ENCODE measurements at places on chromosomes 7 and 10. TPM values are rescaled to one million over a fixed set of nuclear protein-coding genes. Genes with fewer than 3 reads are reported as not detected.

GRCh38 chr7:76009672-76010600 is 15.5 kb upstream of the TMEM120A start:
- DNase-seq = no peak

DNA sequence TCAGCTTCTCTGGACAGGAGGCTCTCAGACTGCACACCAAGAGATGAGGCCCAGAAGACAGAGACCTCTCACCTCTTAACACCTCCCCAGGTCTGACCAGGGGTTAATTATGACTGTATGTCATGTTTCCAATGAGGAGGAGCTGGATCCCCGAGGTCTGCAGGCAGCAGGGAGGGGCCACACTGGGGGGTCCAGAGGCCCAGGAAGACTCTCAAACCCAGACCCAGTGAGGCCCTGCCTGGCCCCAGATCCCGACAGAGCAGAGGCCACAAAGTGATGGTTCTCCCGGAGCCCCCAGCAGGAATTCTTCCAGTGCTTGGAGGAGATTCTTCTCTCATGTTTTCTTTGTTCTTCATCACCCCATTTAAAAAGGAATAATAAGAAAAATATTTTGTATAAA is 28.8 kb downstream of the PTPRN2 start:
- DNase-seq = no peak

DNA sequence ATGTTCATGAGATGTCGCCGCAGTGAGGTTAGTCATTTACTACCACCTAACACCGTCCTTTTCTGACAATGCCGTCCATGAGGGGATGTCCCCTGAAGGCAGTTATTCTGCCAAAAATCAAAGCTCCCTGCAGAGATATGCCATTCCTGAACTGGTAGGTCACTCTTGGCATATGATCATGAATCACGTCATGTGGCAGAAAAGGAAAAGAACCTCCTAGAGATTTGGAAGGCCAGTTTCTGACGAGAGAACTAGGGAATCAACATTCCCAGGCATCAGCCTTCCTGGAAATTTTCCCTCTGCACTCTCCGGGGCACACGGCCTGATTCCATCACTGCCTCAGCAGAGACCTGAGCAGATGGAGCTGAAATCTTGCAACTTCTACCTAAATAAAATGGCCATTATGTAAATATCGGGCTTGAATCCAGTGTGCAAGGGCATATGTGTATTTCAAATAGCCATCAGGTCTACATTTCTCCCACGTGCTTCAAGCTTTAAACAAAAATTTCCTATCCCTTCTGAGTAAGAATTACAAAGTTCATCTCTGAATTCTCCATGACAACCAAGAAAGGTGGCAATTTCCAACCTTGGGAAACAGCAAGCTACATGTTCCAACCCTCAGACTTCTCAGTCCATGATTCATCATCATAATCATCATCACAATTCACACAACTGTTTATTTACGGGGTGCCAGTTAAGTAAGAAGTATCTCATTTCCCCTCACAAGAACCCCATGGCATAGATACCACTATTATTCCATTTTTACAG is 46.5 kb downstream of the AMPH start:
- DNase-seq = no peak

GRCh38 chr10:131199646-131200045 is 111.9 kb downstream of the TCERG1L start:
- DNase-seq = no peak

- peak; percentile 40 for DNase-seq
Measured at GRCh38 chr7:150375662-150376521, 3.2 kb upstream of the ZNF775 start.

DNA sequence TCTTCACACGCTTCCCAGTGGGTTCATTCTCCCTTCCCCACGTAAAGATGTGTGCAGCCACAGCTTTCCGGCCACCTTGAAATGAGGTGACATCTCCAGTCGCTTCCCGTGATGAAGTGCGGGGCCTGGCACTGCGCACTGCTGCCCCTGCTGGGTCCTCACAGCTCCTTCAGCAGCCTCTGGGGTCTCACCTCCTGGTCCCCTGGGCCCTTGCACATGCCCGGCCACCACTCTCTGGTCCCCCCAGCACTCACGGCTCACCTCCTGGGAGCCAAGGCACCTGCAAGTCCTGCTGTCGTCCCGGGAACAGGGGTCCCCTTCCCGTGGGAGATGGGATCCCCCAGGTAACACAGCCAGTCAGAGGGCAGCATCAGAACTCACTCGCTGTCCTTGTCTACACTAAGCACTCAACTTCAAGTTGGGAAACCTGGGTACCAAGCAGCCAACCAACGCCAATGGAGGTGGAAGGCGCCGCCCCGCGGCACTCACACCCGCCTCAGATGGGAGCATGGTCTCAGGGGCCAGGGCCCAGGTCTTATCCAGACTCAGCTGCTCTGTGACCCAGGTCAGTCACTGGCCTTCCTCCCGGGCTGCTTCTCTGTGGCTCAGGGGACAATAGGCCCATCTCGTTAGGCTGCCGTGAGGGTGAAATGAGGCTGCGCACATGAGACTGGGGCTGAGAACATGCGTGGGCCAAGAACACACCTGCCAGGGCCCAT is 176.2 kb downstream of the PTPRN2 start:
- DNase-seq = no peak

DNA sequence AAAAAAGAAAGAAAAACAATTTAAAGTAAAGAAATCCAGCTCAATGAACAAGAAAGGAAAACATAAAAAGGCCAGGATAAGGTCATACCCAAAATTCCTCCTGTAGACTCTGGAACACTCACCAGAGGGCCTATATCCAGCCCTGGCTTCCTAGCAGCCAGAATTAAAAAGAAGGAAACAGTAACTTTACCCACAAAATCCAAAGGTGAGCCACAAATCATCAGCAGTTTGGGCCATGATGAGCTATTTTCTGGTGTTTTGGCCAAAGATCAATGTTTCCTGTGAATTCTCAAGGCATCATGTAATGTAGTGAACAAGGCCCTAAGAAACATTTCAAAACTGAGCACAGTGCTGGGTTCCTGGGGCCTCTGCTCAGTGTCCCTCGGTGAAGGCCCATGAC is 87.8 kb downstream of the LARP4B start:
- DNase-seq = no peak

DNA sequence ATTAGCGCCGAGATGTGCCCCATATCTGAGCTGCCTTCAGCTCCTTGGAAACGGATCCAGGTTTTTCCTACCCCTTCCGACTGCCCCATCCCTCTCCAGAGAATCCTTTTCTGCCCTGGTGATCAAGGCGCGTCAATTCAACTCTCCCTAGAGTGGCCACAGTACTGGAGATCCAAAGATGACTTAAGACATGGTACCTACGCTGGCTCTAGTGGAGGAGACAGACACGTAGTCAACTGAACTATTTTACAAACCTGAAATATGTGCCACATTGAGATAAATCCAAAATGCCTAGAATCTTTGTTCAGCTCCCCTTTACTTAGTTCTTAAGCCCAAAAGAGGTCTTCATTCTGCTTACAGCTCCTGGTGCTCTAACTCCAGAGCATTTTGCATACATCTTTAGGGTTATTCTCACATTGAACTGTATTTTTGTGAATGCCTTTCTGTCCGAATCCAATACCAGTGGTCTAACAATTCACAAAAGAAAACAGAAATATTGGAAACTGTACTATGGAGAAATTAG is 444 bp upstream of the TNPO3 start:
- no peak for DNase-seq

DNA sequence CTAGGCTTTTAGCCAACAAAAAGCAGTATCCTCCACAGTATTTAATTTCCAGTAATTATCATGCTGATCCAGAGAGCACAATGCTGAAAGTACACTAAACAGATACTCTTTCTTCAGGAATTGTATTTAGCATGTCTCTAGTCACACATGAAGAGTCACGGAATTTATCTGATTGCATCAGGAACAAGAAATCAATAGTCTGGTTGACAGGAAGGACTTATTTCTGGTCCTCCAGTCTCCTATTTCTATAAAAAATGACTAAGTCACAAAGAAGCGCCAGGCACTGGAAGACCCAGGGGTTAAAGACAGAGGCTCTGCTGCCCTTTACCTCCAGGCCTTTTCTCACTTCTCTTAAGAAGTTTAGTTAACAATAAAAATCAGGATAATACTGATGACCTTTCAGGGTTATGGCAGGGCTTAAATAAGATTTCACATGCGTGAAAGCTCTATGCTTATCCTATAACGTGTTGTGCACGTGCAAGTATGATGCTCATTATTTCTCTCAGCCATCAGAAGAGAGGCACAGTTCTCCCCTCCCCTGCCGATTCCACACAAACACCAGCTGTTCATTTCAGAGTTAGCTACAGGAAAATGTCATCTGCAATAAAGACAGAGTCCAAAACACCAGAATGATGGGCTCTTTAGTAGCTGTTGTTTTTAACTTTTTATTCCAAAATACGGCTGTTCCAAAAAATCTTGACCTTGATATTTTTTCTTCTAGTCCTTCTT is 36.9 kb downstream of the SLC26A4 start:
- no peak for DNase-seq

GRCh38 chr10:52437205-52437646 is 123.1 kb downstream of the DKK1 start:
- no peak for DNase-seq

DNA sequence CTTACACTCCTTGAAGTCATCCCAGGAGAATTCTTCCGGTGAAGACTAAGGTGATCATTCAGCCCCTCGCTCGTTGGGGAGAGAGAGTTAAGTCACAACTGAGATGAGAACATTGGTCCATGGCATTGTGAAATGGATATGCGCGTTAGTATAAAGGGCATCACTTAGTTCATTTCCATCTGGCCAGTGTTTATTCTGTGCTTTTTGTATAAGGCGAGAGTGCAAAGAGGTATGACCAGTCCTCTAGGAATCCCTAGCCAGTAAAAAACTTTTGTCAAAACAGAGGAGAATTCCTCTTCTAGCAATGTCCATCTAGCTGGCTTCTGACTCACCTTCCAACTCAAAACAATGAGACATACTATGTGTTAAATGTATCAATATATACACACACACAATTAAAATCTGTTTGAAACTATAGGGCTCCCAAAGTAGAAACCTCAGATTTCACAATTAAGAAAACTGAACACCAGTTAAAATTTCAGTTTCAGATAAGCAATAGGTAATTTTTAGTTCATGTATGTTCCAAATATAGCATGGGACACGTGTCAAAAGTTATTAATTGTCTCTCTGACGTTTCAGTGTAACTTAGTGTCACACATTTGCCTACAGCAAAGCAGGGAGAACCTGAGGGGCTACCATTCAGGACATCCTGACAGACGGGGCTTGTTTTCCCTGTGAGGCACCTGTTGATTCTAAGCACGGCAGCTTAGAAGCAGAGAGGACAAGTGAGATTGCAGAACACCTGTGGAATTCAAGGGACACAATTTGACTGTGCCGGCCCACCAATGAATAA is 158.9 kb downstream of the KLF6 start:
- DNase-seq = no peak

The ASB15 gene
- total RNA-seq = not detected

DNA sequence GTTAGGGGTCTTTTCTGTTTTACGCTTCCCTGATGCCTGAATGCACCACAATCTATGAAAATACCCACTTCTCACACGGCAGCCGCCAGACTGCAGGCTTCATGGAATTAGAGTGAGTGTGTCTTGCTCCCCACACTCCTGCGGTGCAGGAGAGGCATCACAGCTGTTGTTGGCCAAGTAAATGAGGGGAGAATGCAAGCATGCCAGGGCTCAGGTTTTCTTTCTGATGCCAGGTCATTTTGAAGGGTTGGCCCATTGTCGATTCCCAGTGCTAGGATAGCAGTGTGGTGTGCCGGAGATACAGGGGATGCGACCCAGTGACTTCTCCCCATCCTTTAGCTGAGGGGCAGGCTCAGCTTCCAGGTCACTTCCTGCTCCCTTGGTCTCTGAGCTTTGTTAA is 16.3 kb downstream of the CXCL12 start:
- no peak for DNase-seq

The ATAD1 gene
- 61.1 TPM for total RNA-seq

GRCh38 chr10:58963101-58963534 is 213.3 kb upstream of the PHYHIPL start:
- DNase-seq = no peak

The TMEM130 gene
- total RNA-seq = not detected

The FBXL13 gene
- 1.1 TPM for total RNA-seq

- DNase-seq = no peak
Measured at GRCh38 chr10:18665815-18666558, 6.8 kb downstream of the ARL5B start.

The TMEM120A gene
- 26.6 TPM for total RNA-seq

DNA sequence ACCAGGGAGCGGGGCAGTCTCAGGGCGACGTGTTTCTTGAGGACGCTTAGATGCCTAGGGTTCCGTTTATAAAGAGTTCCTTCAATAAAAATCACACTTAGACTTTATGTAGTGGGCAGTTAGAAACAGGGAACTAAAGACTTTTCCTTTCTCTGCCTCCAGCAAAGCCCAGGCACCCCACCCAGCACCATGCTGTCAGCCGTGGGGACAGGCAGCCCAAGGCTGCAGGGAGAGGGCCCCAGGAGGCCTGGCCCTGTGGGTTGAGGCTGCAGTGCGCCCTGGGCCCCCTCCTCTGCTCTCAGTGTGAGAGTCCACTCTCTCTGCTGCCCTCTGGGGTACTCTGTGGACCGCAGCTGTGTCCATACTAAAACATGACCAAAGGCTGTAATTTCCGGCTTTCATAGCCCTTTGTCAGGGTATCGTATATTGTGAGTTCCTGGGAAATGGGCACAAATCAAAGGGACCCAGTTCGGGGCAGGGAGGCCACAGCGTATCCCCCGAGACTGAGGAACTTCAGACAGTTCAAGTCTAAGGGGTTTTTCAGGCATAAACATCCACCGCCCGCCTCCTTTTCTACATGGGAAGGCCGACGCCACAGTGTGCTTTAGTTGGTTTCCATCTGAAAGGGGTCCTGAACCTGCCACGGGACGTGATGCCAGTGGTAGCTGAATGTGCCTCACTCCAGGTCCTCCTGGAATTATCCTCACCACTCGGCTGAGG is 59.7 kb downstream of the DNAJB6 start:
- DNase-seq = no peak

DNA sequence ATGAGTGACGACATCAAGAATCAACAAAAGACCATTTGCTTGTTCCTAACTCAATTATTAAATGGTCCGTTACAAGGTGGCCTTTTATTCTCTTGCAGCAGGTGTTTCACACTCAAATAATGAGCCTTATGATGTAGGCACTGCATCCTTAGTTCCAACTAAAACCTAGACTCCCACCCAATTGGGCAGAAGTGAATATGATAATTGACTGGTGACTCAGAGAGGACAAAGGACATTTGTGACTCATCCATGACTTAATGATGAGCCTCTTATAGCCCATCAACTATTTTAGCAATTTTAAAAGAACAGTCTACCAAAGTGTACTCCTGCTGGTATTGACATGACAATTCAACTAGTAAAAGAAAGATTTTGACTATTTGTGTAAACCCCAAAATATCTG is 1027.8 kb upstream of the PHF14 start:
- no peak for DNase-seq

All from activated T-cell treated with anti-CD3 and anti-CD28 coated beads, Interleukin-2, amount 50 U/mL, for 4 hours (primary cell).